ENCODE measurements at places on chromosomes 12 and 14.

- no peak for DNase-seq
These were observed 7.5 kb downstream of the TBK1 start for GRCh38 chr12:64459394-64459891.

- DNase-seq: no peak
These were observed 1082.4 kb downstream of the TMTC2 start for GRCh38 chr12:83769151-83769550.

DNA sequence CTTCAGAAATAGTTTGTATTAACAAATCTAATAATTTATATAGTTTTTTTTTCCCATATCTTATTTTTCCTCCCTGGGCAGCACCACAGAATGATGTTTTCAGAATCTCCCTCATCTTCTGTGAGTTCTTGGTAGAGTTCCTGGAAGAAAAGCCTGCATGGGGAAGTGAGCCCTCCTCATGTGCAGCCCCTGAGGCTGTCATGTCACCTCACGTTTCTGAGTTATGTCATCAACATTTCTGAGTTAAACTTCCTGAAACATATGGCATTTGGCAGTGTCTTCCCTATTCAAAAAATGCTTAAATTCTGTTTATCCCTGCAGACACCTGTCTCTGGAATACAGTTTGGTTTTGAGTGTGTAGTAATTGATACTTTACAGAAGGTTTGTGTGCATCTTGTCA lies 979.0 kb downstream of the TMEM121 start:
- no peak for DNase-seq

- no peak for DNase-seq
These were observed 15.8 kb upstream of the KRAS start for GRCh38 chr12:25266497-25266896.

DNA sequence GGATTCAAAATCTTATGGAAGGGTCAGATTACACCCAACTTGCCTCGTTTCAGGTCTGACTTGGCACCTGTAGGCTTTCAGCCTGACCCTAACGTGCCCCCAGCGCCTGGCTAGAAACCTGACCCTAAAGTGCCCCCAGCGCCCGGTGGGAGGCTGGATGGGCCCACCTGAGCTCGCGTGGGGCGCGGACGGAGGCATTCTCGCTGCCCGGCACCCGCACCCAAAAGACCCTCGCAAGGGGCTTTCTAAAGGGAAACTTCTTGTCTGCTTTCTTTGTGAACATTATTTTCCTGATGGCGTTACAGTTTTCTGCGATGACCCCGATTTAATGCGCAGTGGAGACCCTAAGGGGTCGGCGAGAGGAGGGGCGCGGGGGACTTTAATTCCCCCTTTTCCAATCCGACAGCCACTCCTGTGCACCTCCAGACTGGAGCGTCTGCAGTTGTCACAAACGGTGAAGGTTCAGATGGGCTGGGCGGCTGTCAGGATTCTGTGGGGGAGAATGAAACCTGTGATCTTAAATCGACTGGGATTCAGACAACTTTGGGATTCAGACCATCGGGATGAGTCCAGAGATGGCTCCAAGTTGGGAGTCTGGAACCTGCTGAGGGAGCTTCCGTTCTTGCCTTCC lies 751 bp upstream of the HRK start:
- no peak for DNase-seq

DNA sequence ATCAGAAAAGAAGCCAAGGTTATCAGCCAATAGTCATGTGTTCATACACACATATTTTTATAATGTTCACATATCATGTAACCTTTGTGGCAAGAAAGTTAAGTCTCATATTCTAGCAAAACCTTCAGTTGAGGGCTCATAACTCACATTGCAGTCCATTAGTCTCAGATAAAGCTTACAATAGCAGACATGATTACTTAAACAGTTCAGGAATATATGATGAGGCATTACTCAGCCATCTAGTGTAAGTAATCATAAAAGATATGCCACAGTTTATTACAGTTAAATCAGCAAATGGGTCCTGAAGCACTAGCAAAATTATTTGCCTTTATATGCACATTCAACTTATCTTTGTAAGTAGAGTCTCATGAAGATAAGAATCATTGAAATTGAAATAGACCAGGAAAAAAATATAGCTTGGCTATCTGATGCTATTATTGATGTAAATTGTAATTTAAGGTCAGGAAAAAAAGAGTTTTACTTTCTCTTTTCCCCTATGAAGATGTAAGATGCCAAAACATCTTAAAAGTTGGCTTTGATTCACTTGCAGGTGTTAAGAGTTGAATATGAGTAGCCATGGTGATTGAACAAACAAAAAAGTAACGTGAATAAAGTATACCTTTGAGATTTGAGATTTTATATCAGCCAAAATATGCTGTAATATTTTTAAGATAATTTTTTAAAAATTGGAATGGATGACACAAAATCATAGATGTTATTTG lies 537.0 kb downstream of the SLC6A15 start:
- DNase-seq: no peak

DNA sequence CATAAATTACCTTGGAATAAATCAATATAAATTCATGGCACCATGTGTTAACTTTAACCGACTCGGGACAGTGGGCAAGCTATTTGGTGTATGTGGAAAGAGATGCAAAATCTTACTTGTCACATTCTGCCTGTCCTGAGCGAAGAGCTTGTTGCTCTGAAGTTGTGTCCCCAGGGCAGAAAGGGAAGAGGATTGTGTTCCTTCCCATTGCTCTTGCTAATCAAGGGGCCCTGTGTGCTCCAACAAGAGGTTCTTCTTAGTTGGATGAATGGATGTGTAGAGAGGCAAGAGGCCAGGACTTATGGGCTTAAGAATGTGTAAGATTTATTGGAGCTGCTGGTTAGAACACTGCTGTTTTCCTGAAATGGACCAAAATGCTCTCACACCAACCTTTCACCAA lies 36.5 kb upstream of the FRS2 start:
- DNase-seq: no peak

DNA sequence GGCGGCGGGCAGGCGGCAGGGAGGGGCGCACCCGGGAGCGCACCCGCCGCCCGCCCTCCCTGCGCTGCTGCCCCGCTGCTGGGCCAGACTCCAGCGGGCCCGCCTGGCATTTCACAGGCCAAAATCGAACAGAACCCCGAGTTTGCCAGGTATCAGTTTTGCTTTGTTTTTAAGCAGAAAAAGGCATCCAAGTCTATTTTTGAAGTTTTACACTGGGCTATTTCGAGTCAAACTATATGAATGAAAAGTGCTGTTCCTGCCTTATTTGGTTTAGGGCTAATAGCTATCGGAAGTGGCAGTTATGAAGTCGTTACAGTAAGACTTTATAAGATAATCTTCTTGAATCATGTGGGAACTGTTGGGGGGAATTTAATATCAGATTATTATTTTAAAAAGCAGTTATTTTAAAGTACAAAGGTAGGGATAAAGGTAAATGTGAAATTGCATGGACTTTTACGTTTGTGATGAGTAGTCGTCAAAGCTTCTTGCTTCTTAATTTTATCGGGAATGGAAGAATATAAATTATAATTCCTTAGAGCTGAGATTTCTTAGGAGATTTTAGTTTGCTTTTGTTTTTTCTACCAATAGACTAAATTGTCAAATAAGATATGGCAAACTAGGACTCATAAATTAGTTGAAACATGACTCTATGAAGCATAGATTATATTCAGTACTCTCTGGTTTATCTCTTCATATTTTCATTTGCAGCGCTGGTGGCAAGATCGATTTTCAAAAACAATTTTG lies 1.1 kb downstream of the MSRB3 start:
- DNase-seq: no peak

GRCh38 chr14:22432348-22432976 lies 156.6 kb downstream of the DAD1 start:
- no peak for DNase-seq

GRCh38 chr12:95198914-95199313 lies 18.4 kb downstream of the FGD6 start:
- no peak for DNase-seq

DNA sequence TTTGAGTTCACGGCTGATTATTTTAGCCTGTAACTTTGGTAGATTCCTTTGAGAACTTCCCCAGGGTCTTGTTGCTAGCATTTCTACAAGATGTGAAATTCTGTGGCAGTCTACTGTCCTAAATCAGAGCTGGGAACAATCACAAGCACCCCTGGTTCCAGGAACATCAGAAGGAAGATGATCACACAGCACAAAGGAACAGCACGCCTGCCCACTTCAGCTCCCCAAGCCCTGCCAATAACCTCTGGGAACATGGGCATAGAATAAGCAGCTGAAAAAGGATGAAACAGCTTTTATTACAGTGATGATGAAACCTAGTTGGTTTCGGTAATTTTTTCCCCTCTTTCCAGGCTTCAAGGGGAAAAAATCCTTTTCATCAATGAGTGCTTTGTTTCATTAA lies 12.3 kb downstream of the GPR19 start:
- DNase-seq: no peak

GRCh38 chr14:81222691-81223090 lies 1.9 kb upstream of the GTF2A1 start:
- DNase-seq: no peak

- no peak for DNase-seq
These were observed 172.0 kb upstream of the FRMD6 start for GRCh38 chr14:51479584-51480325.

- DNase-seq: no peak
These were observed 111.3 kb upstream of the FRMD6 start for GRCh38 chr14:51540364-51540763.

Data from stimulated activated CD8-positive, alpha-beta memory T cell treated with anti-CD3 and anti-CD28 coated beads, Interleukin-15, amount 100 ng/mL, for 24 hours (primary cell).